Skeletal muscle cell (primary cell): ENCODE measurements at places on chromosomes 12 and 14.
A peak's percentile ranks its signal among the peaks of the same experiment; 100 is the strongest.

DNA sequence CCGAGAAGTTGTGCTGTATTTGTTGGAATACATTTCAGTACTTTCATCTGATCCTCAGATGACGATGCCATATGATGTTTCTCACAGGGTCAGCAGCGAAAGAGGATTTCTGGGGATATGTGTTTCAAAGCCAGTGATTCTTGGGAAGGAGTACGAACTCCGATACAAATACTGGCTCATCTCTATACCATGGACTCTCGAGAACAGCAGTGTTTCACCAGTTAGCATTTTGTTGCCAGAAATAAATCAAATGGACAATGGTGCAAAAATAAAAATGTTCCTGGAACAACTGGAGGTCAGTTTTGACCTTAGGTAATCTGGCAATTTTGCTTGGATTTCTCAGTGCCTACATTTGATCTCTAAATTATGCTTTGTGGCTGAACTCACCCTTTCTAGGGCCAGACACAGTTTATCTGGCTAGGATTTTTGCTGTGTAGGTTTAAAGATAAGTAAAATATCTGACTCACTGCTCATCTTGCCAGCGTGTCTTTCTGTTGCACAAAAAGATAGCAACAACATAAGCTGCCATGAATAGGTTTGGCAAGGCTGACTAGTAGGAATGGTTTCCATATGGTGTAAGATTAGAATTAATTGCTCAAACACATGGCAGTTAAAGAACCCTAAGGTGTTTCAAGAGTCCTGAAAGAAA is 11.0 kb upstream of the MGP start:
- peak; percentile 60 for DNase-seq

GRCh38 chr12:101759396-101760047 is 20.3 kb upstream of the SYCP3 start:
- DNase-seq = no peak

- DNase-seq = no peak
Measured at GRCh38 chr12:119671070-119671469, 3.1 kb downstream of the PRKAB1 start.

GRCh38 chr12:123421314-123421713 is 15.2 kb downstream of the RILPL2 start:
- no peak for DNase-seq

- DNase-seq = peak; percentile 15
Measured at GRCh38 chr12:101414533-101415119, 7.1 kb upstream of the ARL1 start.

DNA sequence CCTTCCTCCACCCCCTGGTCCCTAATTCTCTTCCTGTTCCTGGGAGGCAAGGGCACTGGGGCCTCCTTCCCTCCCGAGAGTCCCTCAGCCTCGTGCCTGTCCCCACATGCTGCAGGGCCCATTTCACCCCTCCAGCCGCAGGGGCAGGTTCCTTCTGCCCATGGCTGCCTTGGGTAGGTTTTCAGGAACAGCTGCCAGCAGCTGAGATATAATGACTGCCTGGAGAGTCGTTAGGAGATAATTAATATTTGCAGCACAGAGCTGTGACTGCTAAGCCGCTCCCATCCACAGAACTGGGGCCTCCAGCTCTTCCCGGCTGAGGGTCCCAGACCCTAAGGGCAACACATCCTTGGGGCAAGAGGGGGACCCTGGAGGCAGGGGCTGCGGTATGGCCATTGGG is 211.9 kb upstream of the LHX5 start:
- no peak for DNase-seq

- no peak for DNase-seq
Measured at GRCh38 chr14:73859145-73859544, 7.5 kb downstream of the PTGR2 start.

DNA sequence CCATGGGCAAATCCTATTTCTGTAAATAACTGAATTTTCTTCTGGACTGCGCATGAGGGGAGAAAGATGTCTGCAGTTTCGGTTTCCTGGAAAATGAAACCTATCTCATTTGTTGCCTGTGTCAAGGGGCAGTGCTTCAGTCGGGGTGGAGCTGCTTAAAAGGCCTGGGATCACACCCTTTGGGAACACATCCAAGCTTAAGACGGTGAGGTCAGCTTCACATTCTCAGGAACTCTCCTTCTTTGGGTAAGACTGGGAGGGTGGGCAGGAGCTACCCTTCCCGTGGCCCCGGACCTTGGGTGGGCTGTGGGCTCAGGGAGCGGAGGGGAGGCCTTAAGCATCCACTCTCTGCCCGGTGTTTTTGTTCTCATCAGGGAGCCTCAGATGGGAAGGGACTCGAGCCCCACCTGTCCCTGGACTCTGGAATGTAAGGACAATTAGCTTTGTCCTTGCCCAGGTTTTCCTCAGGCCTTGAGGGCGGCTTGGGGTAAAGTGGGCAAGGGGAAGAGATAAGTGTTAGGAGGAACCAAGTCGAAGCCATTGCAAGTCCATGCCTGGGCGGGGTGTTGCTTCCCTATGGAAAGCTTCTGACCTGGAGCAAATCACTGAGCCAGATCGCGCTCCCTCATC is at the start of gene IFI27:
Gene IFI27 (plus strand): TSS at position 185 of the 630 bp plus-strand sequence.
- DNase-seq = no peak

DNA sequence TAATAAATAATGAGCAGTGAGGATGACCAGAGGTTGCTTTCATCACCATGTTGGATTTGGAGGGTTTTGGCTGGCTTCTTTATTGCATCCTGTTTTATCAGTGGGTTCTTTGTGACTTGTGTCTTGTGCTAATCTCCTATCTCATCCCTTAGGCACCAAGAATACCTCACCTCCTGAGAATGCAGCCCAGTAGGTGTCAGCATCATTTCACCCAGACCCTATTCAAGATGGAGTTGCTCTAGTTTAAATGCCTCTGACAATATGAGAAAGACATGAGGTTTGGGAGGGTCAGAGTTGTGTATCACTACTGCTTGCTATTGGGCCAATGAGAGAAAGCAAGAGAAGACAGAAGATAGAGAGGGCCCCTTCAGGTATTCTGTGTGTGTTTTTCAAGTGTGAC is 592.2 kb downstream of the ETNK1 start:
- DNase-seq = no peak

GRCh38 chr14:51439896-51440295 is 199.8 kb downstream of the TMX1 start:
- DNase-seq = no peak

- DNase-seq = no peak
Measured at GRCh38 chr14:81312289-81312876, 87.7 kb downstream of the STON2 start.

DNA sequence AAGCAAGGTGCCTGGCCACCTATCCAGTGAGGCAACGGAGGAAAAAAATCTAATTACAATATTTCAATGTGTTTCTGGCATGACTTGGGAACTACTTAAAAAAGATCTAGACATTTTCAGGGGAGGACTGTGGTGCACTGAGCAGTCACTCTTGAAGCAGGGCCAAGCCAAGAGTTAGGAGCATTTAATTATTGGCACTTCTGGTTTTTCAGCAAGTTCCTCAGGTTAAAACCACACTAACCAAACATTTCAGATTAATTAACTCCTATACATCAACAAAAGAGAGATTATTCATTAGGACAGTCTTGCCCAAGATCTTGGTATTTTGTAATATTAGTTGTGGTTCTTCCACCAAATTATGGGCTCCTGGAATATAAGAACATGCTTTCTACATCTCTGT is 25.6 kb downstream of the PRKAB1 start:
- no peak for DNase-seq

- DNase-seq = no peak
Measured at GRCh38 chr14:96052541-96053247, 13.5 kb downstream of the C14orf132 start.

DNA sequence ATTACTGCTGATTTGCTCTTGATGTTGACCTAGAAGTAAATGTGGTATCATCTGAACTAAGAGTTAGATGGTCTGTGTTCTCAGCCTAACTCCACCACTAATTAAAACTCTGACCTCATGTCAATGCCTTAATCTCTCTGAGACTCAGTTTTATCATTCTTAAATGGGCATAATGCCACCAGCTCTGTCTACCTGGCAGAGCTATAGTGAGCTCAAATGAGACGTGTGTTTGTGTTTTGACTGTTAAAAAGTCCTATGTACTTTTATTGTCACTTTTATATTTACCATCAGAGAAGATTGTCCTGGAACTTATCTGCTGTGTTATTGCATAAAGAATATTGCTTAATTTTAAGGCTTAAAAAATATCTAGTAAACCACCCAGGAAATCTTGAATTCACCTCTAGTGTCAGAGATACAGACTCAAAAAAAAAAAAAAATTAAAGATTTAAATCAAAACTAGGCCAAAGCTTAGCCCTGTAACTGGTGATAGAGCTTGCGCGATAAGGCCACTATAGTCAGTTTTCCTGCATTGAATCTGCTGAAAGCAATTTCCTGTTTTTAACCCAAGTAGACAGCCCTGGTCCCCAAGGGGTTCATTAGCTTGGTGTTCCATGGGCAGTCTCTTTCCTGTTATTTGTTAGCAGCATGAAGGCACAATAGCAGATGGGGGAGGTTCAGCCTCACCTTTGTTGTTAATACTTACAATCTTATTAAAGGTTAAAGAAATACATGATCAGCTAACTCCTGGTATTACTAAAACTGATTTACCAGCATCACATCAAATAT is 261.8 kb downstream of the ATP23 start:
- no peak for DNase-seq

GRCh38 chr14:81211844-81212243 is 8.9 kb downstream of the GTF2A1 start:
- no peak for DNase-seq

- no peak for DNase-seq
Measured at GRCh38 chr12:96514328-96514727, 25.0 kb downstream of the CFAP54 start.

DNA sequence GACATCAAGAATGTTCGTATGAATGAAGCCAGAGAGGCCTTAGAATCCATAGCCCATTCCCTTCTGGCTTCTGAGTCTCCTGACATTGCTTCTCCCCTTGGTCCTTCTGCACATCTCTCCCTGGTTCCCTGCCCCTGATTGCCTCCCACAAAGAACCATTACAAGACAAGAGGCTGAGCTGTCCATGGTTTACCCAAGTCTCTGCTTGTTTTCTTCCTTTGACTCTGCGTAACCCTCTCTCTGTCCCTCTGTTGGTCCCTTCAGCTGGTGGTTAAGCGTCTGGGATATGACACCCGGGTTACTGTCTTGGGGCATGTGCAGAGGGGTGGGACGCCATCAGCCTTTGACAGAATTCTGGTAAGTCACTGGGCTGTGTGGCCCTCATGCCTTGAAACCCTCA is 15.9 kb downstream of the PFKM start:
- DNase-seq = no peak

DNA sequence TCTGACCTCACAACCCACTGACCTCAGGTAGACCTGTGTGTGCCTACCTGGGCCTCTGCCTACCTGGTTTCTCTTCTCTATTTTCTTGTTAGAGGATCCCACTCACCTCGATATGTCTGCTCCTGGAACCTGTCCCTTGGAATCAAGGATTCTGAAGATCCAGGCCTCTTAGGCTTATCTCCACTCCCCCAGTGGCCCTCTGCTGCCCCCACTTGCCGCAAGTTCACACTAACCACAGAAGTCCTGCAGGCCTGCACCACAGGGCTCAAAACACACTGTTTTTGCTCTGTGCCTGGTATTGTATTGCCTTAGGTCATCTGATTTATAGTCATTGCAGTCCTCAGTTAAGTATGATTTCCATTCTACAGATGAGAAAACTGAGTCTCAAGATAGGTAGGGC is 15.3 kb upstream of the NRXN3 start:
- no peak for DNase-seq

DNA sequence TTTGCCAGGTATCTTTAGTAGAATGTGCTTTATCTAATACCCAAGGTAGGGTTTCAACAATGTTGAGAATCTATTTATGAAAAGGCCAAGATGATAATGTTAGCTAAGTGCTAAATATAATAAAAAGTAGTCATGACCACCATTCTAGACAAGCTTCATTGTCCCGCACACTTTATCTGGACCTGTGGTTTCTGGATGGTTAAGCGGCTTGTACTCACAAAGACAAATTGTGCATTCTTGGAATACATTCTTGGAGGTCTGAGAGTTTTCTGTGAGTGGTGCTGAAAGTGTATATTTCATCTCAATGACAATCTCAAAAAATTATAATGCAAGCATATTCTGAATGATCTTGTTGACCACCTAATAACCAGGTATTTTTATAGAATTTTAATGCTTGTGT is 646.9 kb downstream of the DIO2 start:
- no peak for DNase-seq

GRCh38 chr14:59321626-59321949 is 133.1 kb downstream of the DAAM1 start:
- DNase-seq = no peak
